Mucosa of gallbladder (tissue), 1 donor: ENCODE measurements at places on chromosomes 1 and 21.
A peak's percentile ranks its signal among the peaks of the same experiment; 100 is the strongest.

DNA sequence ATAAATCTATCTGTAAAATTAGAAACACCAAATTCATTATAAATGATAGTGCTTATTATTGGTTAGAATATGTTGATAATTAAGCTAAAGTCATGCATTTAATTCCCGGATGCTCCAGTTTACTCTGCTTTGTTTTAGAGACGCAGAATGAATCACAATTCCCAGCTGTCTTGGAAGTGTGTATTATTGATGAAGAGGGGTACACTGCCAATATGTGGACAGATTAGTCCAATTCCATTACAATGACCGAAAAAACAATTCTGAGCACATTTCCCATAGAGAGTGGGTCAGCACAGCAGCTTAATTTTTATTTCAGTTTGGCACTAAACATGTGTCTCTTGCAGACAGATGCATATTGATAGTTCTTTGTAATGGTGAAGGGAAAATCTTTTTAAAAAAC, 146.7 kb downstream of the KCNT2 start:
- no peak for DNase-seq

DNA sequence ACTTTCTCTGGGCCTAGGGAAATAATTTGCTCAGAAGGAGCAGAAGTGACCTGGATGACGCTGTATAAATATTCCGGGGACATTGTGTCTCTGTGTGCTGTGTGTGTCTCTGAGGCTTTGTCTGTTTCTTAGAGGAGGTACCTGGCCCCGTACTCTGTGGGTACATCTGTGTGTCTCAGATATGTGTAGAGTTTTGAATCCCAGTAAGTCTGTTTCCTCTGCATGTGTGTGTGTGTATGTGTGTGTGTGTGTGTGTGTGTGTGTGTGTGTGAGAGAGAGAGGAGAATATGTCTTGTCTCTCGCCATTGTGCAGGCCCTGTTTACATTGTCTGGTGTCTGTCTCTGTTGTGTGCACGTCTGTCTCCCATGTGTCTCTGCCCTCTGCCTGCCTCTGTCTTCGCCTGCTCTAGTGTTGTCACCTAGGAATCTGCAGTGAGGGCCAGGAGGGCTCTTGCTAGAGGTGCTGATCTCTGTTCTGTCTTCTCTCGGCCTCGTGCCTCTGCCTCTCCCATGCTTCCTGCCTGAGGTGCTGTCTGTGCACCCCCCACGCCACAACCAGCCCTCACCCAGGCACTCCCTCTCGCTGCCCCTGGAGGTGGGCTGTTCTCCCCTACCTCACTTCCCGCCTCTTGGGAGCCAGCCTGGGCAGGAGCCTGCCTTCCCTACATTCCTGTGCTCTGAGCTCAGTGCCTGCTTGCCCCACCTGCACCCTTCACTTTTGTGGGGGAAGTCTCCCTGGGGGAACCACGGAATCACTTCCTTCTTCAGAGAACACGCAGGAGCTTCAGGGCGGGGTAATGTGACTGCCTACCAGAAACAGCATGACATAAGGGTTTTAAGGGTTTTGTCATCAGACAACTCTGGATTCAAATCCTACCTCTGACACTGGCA, 5.9 kb downstream of the MAP7D1 start:
- peak; percentile 35 for DNase-seq

- no peak for DNase-seq
Measured at GRCh38 chr1:76038287-76039004, 36.1 kb upstream of the ST6GALNAC3 start.

GRCh38 chr1:154148807-154149206, 6.1 kb downstream of the NUP210L start:
- no peak for DNase-seq

DNA sequence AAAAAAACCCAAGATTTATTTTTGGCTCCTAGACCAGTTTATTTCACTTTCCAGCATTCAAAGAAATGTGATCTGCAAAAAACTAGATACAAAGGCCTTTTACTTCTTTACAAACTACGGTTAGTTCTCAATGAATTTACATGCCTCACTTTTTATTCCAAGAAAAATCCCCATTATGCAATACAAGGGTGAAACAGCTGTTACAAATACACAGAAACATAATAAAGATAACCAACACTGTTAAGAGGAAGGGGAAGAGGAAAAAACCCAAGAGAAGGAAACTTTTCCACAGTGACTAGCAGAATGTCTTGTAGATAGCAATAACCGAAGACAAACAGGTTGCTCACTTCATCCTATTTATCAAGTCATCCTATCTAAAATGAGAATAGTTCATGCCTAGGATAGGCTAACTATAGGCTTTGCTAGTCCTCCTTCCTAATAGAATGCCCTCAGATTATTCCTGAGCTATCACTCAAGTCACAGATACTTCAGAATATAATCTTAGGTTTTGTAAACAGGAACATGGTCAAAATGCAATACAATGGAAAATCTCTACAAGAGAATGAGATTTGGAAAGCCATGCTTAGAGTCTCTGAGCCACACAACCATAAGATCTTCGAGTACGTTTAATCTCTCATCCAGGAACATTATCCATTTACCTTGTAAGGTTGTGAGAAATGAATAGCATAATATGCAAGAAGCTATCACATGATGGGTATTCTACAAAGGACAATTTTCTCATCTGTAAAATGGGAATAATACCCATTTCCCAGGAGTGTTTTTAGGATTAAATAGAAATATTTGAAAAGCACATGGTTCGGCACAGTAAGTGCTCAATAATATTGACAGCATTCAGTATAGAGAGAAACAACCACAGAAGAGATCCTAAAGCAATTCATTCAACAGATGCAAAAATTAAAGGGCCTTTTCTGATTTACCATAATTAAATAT, 5.4 kb downstream of the PNRC2 start:
- DNase-seq, result no peak
